RCC 7860 (cell line): ENCODE measurements at places on chromosomes 5 and 9.

DNA sequence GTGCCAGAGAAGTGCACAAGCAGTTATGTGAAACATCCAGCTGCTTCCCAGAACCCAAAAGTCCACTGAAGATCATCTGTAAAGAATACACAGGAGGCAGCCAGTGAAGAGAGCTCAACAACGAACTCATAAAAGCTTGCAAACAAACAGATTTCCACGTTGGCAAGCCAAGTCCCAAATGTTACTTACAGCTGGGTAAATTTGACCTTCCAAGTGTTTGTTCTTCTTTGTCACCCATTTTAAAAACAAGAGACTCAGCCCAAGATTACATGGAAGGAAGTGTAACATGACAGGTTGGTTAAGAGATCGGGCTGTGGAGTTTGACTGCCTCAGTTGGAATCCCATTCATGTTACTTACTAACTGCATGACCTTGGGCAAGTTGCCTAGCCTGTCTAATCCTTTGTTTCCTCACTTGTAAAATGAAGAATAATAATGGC, 174.9 kb upstream of the PAPPA start:
- no peak for DNase-seq

DNA sequence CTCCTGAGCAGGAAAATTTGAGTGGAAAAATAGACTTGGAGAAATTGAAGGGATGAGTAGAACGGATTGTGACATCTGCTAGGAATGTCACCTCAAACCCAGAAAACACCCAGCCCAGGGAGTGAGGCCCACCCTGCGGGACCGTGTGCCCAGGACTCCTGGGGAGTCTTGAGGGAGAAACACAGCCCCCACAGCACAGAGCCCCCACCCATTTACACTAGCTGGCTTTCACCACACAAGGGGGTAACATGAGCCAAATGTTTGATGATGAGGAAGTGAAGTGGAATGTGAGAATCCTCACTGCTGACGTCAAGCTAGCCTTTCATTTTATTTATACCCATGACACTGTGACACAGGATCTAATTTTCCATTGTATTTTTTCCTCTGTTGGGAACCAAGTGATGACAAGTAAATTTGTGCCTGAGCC, 42.8 kb upstream of the PDE8B start:
- DNase-seq, result no peak

DNA sequence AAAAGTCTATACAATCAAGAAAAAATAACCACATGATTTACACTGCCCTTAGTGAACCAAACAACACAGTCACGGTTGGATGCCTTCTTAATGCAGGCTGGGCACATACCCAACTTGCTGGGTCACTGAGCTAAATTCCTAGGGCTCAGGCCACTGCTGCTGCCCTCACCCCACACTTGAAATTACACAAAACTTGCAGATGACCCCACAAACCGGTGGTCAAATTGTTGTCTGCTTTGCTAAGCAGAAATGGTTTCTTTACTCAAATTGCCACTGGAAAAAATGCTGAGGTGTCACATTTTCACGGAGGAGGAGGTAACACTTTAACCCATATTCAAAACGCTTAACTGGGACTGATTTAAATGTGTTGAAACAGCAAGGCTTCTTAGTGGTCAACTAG, 62.4 kb downstream of the HMHB1 start:
- DNase-seq, result peak; percentile 69

GRCh38 chr5:21071421-21071820, 1083.4 kb upstream of the CDH18 start:
- DNase-seq, result no peak

- no peak for DNase-seq
Measured at GRCh38 chr5:10485142-10485795, 43.6 kb downstream of the ROPN1L start.

- no peak for DNase-seq
Measured at GRCh38 chr9:91844701-91845291, 105.2 kb downstream of the ROR2 start.

DNA sequence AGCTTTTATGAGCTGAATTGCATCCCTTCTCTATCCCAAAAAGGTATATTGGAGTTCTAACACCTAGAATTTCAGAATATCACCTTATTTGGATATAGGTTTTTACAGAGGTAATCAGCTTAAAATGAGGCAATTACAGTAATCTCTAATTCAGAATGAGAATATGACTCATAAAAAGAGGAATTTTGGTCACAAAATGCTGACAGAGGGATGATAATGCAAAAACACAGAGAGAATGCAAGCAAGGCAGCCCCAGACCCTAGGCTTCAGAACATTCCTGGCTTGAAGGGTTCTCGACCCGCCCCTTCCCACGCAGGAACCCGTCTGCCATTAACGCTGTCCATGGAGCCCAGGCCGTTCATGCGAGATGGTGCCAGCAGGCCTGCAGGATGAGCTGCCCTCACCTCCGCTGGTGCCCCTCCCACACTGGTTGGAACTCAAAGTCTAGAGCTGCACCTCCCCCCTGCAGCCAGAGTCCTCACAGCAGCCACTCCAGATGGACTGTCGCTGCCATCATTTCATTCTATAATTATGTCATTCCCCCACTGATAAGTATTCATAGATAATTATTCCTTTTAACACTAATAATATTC, 1173.4 kb upstream of the ACO1 start:
- no peak for DNase-seq

DNA sequence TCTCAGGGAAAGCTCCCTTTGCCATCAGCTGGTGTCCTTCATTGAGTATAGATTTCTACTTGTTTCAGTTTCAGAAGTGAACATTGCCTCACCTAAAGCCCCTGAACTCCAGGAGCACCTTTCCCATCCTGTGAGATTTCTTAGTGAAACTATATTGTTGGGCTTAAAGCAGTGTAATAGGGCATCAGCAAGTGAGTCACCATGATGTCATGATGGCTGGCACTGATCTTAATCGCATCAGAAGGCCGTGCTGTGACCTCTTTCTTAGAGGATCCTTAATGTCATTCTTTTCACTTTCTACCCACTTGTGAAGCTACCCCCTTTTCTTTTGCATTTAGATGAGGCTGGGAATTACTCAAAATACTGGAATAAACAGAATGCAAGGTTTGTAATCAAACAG, 401.3 kb downstream of the MTRR start:
- no peak for DNase-seq

DNA sequence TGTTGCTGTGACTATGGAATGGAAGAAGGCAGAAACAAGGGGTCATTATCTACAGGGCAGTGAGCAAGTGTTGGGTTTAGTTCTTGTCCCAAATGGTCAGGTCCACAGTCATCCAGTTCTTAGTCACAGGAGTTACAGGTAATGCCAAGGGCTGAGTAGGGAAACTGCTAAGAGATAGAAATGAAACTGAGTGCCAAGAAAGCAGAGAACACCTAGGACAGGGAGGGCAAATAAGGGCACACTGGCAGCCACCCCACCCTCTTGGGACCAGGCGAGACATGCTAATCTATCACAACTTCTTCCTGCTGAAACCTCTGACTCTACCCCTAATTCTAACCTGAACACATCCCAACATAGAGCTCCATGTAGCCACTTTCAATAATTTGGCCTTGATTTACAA, 103.2 kb downstream of the KLF4 start:
- DNase-seq, result no peak

DNA sequence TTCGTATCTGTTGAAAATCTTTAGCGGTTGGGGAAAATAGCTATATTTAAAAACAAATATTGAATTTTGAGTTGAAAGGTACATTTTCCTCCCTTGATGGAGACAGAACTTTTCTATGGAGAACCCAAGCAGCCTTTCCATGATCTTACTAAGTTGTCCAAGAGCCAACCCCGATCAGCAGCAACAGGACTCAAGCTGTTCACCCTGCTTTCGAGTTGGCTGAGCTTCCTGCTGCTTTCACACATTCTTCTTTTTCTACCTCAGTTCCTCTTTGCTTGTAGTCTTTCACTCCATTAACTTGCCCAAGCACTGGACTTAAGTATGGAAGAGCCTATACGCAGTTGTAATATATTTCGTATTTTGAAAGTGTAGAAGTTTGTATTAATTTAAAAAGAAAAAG, 59.4 kb downstream of the IL6ST start:
- no peak for DNase-seq

DNA sequence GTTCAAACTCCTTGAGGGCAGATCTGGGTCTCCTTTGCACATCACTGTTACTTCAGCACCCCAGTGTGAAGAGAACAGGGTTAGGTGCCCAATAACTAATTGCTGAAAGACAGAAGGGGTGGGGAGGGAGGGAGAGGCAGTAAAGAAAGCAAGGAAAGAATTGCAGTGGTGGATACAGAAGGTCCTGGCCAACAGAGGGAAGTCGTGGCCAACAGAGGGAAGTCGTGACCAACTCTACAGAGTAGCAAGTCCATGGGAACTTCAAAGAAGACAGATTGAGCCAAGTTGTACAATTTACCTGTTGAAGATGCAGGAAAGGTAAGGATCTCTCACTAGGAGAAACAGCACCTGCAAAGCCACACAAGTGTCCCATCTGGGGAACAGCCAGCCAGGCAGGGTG, 27.0 kb downstream of the CCNJL start:
- no peak for DNase-seq
